GM04503 (cell line): ENCODE measurements at places on chromosomes 6 and 20.

- no peak for DNase-seq
Observed at GRCh38 chr20:35006009-35006408, 50.3 kb downstream of the MYH7B start.

GRCh38 chr20:36950414-36951197 is 902 bp downstream of the SAMHD1 start:
- DNase-seq, result no peak

- DNase-seq, result peak; percentile 80
Observed at GRCh38 chr6:14734416-14735340, 511.2 kb upstream of the JARID2 start.

GRCh38 chr6:69704916-69705315 is 91.9 kb downstream of the LMBRD1 start:
- no peak for DNase-seq

DNA sequence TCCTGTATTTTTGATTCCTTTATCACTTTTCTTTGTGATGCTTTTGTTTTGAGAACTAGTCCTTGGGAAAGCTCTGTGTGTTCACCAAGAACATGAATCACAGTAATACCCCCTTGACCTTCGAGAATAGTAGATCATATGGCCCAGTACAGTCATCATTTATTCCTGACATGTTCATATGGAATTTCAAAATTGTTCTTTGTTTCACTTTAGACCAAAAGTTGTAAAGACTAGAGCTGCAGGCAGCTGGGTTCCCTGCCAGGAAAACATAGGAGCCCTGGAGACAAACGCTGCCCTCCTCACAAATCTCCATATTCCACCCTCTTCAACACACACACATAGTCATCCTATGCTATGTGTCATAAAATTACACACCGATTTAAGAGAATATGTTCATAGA is 621.2 kb upstream of the EYS start:
- no peak for DNase-seq

- no peak for DNase-seq
Observed at GRCh38 chr20:57259938-57260921, 6.2 kb downstream of the BMP7 start.

DNA sequence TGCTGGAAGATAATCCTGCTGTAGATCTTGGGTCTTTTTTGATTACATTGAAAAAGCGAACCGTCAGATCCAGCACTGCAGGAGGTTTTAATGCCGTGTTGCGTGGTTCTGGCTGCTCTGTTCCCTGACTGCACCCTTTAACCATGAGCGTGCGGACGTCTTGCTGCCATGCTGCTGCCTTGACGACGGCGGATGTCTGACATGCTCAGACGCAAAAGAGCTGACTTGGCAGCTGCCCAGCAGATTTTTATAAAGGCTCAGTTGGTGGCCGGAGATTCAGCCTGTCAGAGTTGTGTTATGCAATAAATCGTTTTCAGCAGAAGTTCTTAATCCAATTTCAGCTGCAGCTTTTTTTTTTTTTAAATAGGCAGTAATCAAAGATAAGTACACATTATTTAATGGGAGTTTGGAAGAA is 119.4 kb downstream of the JARID2 start:
- peak; percentile 37 for DNase-seq

- no peak for DNase-seq
Observed at GRCh38 chr20:36574366-36575135, 1.2 kb downstream of the TGIF2 start.

DNA sequence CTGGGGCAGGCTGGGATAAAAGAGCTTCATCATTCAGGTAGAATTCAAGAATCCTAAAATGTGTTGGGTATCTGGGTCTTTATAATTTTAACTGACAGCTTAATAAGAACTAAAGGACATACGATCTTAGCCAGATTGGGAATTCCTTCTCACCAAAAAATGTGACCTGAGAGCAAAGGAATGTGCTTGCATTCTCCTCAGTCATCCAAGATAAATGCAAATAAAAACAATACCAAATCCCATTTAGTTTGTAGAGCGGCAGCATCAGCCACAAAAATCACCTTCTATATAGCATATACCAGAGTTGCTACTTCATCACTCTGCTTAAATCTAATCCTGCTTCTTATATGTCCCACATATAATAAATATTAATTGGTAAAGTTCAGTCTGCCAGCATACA is 16.9 kb downstream of the USP49 start:
- DNase-seq, result peak; percentile 32

- DNase-seq, result no peak
Observed at GRCh38 chr6:168915855-168916254, 337.8 kb downstream of the THBS2 start.

DNA sequence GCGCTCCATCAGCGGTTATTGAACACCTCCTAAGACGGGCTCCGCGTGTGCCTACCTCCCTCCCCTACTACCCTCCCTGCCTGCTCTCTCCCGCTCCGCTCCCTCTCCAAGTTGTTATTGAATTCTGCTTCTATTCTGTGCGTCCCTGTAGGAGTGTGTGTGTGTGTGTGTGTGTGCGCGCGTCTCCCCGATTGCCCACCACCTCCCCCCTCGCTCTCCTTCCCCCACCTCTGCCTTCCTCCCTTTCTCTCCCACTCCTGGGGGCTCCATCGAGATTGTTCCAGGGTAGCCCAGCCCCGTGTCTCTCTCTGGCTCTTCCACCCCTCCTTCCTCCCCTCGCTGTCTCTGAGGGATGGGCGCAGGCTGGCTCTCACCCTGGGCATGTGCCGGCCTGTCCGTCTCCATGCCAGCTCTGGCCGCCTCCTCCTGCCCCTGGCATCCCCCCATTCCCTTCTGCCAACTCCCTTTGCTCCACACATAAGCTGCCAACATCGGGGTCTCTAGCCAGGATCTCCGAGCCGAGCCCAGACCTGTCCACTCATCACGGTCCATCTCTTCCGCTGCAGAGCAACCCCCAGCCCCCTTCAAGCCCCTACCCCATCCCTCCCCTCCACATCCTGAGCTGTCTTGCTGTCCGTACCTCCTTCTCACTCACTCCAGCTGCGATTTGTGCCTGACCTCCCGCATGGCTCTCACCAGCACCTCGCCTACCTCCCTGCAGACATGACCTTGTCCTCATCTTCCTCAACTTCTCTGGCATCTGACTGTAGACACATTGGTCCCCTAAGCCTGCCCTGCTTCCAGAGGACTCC is 68.5 kb downstream of the SRC start:
- no peak for DNase-seq

DNA sequence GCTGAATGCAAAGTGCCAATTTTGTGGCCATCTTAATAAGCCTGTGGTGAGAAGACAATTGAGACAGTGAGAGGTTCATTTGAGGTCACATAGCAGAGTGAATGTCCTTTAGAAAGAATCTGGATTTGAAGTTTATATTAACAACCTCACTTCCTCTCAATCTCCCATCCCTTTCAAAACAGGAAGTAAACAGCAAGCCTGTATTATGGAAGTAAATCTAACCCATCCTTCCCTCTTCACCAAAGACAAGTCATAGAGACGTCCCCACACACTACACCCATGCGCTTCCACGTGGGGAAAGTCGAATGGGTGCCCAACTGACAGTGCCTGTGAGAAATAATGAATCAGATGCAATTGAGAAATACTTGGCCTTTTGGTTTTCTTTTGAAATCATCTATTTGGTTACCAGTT is 28.8 kb upstream of the CCND3 start:
- DNase-seq, result peak; percentile 39

- no peak for DNase-seq
Observed at GRCh38 chr6:51025082-51025777, 206.6 kb downstream of the TFAP2B start.

GRCh38 chr6:25981568-25982263 is 19.1 kb downstream of the TRIM38 start:
- DNase-seq, result no peak

GRCh38 chr6:134810402-134810801 is 139.5 kb downstream of the ALDH8A1 start:
- DNase-seq, result no peak

GRCh38 chr6:167094820-167095637 is 27.9 kb upstream of the CCR6 start:
- no peak for DNase-seq

GRCh38 chr6:80528115-80528514 is 421.6 kb downstream of the BCKDHB start:
- DNase-seq, result no peak

DNA sequence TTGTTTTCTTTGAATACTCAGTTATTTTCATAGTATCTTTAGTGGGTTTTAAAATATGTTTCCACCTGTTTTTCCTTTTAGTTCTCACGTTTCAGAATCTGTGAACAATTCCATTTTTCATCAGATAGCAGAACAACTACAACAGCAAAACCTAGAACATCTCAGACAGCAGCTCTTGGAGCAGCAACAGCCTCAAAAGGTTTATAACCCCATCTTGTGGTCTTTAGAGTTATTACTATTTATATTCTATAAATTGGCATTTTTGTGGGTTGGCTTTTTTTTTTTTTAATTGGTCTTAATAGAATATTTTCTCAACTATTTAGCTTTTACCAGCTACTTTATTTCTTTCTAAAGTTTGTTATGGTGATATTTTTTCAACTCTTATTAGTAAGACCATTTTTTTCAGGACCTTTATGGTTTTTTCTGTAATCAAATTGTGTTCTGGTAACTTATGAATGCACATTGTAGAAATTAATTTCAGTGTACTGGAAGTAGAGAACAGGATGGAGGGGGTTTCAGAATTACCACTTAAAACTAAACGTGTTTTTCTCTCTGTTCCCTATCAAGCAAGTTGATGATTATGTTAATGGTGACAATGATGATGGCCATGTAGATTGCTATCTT is 72.2 kb downstream of the SCAF8 start:
- DNase-seq, result no peak

- no peak for DNase-seq
Observed at GRCh38 chr6:5089481-5090438, 4.6 kb downstream of the PPP1R3G start.

GRCh38 chr6:46882645-46883044 is 39.1 kb downstream of the ADGRF5 start:
- no peak for DNase-seq

DNA sequence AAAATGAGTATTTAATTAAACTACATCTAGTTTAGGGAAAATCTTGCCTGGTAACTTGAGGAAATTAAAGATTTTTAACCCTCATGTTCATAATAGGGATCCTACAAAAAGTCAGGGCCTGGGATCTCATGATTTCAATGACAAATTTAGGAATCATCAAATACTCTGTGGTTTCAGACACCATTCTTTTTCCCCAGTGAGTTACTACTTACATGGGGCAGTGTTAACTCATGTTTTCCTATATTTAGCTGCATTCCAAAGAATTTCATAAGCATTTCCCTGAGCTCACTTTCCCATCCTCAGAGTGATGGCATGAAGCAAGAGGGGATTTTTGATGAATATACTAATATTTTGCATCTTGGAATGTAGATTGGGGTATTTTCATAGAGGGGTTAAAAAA is 321.7 kb downstream of the CENPW start:
- DNase-seq, result peak; percentile 67

DNA sequence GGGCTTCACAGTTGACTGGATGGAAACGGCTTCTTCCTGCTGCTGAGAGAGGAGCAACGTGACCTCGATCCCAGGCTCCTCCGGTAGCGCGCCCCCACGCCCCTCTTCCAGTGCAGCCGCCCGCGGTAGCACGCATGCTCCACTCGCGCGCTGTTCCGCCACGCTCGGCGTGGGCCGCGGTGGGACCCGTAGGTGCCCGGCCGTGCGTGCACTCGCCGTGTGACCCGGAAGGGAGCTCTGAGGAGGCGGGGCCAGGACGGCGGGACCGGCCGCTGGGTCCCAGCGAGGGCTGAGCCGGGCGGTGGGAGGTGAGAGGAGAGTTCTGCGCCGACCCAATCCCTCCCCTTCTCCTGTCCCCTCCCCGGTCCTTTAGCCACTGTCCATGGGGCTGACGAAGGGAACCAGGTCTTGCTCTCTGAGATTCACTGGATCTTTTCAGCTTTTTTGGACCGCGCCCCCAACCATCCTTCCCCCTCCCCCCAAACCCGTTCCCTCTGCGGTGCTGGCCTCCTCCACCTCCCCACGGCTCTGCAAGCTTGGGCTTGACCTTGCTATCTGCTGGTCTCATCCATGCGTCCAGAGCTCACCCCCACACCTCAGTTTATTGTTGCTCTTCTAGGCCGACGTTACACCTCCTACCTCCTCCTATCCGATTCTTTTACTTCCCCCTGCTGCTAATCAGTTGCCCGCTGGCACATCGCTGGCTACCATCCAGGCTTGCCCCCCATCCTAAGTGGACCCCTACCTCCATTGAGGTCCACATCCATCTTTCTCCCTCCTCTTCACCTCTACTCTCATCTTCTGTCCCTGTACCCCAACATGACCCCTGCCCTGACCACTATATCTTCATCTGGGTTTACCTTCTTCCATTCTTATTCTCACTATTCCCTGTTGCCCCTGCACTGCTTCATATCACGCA is at the start of gene CUL9:
TSS of gene CUL9 (plus strand) at position 255 of the 919 bp plus-strand sequence. CDS start 2,115 bp downstream, outside the sequence.
- no peak for DNase-seq

DNA sequence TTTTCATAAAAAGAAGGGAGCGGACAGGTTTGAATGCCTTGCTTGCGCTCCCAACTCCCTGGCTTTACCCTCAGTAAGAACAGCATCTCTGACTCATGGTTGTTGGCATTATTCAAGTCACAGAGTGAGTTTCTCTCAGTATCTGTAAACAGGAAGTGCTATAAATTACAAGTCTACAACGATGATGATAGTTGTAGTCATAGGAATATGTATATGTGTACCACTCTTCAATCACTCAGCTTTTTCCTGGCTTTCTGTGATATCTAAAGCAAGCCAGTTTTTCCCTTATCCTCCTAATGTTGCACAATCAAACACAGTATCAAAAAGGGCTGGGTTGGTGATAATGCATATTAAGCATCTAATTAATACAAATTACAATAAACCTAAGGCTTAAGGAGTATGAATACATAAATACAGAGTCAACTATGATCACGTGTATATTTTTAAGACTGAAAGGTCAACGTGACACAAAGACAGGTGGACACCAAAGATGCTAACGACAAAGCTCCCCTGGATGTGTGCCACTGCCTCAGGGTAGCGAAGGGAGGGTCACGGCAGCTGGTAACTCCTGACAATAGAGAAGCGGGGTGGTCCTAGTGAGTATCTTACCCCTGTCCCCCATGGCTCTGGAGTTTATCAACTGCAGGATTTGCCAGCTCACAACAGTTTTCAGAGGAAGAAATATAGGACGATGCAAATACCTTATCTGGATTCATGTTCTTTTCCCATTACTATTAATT is 202.8 kb downstream of the BTBD9 start:
- DNase-seq, result no peak

DNA sequence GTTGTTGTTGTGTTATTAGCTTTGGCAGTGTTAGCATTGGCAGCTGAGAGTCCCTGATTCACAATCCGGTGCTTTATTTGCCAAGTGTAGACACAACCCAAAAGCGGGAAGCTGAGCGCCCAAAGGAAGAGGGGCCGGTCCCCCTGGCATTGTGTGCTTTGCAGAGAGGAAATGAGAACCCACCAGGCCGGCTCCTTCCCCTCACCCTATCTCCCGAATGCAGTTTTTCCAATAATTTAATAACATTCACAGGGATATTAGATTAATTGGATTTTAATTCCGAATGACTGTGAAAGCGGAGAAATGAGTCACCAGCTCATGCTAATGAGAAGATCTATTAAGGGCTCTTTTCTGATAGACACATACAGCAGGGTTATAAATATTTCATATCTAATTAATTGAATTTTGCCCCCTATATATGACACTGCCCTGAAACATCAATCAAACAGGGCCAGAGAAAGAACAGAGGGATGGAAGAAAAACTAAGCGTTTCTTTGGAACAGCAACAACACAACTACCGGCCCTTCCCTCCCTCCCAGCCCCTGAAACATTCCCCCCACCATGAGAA is 143.8 kb downstream of the MBOAT1 start:
- DNase-seq, result no peak

GRCh38 chr6:159062564-159062945 is 17.8 kb upstream of the TAGAP start:
- no peak for DNase-seq
